ENCODE measurements at places on chromosomes 2 and 18. TPM values are rescaled to one million over a fixed set of nuclear protein-coding genes. Genes with fewer than 3 reads are reported as not detected.

GRCh38 chr2:13006829-13007717 is 290.3 kb downstream of the TRIB2 start:
- peak; percentile 39 for DNase-seq
- no peaks in the 10 kb centered on the region for H3K36me3 ChIP-seq
- peaks cover 12% of the 10 kb centered on the region for H3K4me1 ChIP-seq
- H3K27ac ChIP-seq = no peak overlapping the region
- no peak overlapping the region for H3K4me3 ChIP-seq
- H3K27me3 ChIP-seq = no peaks in the 10 kb centered on the region

DNA sequence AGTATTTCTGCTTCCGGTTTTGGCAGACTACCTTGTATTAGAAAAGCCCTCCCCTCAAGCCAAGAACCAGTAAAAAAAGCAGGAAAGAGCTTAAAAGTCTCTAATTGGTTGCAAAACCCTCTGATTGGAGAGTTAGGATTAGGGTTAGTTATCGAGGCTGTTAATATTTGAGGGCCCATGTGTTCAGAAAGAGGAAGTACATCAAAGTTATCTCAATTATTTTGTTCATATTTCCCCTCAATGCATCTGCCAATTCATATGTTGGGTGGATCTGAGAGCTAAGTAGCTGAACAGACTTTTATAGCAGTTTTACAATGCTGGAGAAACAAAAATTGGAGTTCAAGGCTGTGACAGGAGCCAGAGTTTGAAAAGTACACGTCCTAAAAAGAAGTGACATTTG is 43.1 kb upstream of the KLHL14 start:
- no peaks in the 10 kb centered on the region for H3K4me1 ChIP-seq
- DNase-seq = no peak
- no peaks in the 10 kb centered on the region for H3K27me3 ChIP-seq
- H3K4me3 ChIP-seq = no peak overlapping the region
- no peak overlapping the region for H3K27ac ChIP-seq

DNA sequence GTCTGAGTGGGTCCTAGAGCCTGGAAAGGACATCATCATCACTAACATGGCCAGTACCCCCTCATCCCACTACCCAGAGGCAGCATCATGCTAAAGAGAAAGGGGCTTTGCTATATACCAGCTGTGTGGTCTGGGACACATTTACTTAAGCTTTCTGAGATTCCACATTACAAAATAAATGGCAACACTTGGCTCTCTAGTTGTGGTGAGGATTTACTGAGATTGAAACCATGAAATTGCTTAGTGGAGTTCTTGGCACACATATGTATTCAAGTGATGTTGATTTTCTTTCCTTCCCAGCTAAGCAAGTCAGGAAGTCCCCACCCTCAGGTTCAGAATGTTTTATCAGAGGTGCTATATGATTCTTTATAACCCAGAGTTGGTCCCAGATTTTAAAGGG is 362.0 kb downstream of the CLIP4 start:
- no peak overlapping the region for H3K27ac ChIP-seq
- no peak for DNase-seq
- no peaks in the 10 kb centered on the region for H3K27me3 ChIP-seq
- H3K4me3 ChIP-seq = no peak overlapping the region

SMYD5 gene
- total RNA-seq = 12.1 TPM

GRCh38 chr2:239711911-239712570 is 311.2 kb upstream of the HDAC4 start:
- no peak overlapping the region for H3K27ac ChIP-seq
- H3K36me3 ChIP-seq = no peaks in the 10 kb centered on the region
- no peaks in the 10 kb centered on the region for H3K27me3 ChIP-seq
- H3K4me1 ChIP-seq = no peaks in the 10 kb centered on the region
- DNase-seq = no peak

DNA sequence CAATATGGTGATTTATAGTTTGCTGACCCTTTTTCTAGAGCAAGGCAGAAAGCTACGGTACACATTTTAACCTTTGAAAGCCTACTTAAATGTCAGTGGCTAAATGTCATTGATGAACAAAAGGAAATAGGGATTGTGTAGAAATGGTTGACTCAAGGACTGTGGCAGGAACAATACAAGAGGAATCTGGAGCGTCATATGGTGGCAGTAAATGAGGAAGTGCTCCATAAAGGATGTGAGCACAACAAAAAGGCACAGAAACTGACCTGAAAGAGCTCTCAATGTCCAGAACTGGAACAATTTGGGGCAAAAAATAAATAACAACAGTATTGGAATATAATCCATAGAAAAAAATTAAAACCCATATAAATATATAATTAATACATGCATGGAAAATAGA is 443.9 kb upstream of the VRK2 start:
- H3K4me3 ChIP-seq = no peak overlapping the region
- DNase-seq = no peak
- H3K4me1 ChIP-seq = no peaks in the 10 kb centered on the region

MGAT4A gene
- total RNA-seq = 51.7 TPM

GRCh38 chr2:216533609-216534008 is 35.0 kb downstream of the RPL37A start:
- DNase-seq = no peak
- no peak overlapping the region for H3K27ac ChIP-seq
- no peaks in the 10 kb centered on the region for H3K27me3 ChIP-seq
- no peak overlapping the region for H3K4me3 ChIP-seq
- H3K36me3 ChIP-seq = no peaks in the 10 kb centered on the region

DNA sequence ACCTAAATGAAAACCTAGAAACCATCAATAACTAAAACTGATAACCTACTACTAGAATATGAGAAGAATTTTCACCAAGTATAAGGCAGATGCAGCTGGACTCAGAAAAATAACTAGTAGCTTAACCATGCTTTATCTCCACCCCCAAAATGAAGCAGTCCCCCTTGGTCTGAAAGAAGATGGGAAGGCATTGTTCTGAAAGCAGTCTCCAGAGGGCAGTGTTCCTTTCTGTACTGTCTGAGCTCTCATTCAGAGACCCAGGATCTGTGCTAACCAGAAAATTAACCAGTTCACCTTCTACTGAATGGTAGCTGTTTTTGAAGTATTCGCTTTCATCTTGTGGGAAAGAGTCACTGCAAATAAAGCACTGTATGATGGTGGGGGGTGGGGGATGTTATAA is 273.0 kb downstream of the PDE11A start:
- H3K4me1 ChIP-seq = no peaks in the 10 kb centered on the region
- no peak overlapping the region for H3K27ac ChIP-seq
- H3K36me3 ChIP-seq = no peaks in the 10 kb centered on the region
- no peak for DNase-seq
- no peak overlapping the region for H3K4me3 ChIP-seq
- H3K27me3 ChIP-seq = no peaks in the 10 kb centered on the region

GRCh38 chr2:96839875-96840850 is 3.7 kb downstream of the ANKRD23 start:
- H3K4me1 ChIP-seq = peaks cover 11% of the 10 kb centered on the region
- H3K27me3 ChIP-seq = no peaks in the 10 kb centered on the region
- no peak for DNase-seq
- no peak overlapping the region for H3K4me3 ChIP-seq
- H3K27ac ChIP-seq = no peak overlapping the region
